ENCODE measurements at places on chromosomes 11 and 22. TPM values are rescaled to one million over a fixed set of nuclear protein-coding genes. Genes with fewer than 3 reads are reported as not detected.

Gene P2RY2
- total RNA-seq = 10.7 TPM

Gene NAALAD2
- not detected for total RNA-seq

Gene CD3G
- total RNA-seq = not detected

Gene NCR3LG1
- total RNA-seq = 2.0 TPM

Gene GGT5
- total RNA-seq = 3.7 TPM

Gene ART1
- total RNA-seq = not detected

Gene THYN1
- 20.9 TPM for total RNA-seq

Gene GTSE1
- total RNA-seq = 32.0 TPM

Gene TRIM66
- 1.7 TPM for total RNA-seq

Gene DDX25
- not detected for total RNA-seq

Gene VPREB1
- total RNA-seq = not detected

Gene HPX
- 0.83 TPM for total RNA-seq

Gene DHCR7
- total RNA-seq = 39.3 TPM

Gene CENATAC
- 13.8 TPM for total RNA-seq

Gene GGTLC3
- not detected for total RNA-seq

Gene C11orf97
- not detected for total RNA-seq

Gene UEVLD
- 22.7 TPM for total RNA-seq

Gene PATE4
- total RNA-seq = not detected

Gene PHOX2A
- total RNA-seq = not detected

Gene GLYAT
- not detected for total RNA-seq

Gene TRPM5
- total RNA-seq = not detected

Gene CASP5
- not detected for total RNA-seq

Gene SDHAF2
- total RNA-seq = 37.5 TPM

Gene MS4A4E
- total RNA-seq = not detected

Gene MACROD1
- total RNA-seq = 13.3 TPM

Gene MAJIN
- total RNA-seq = not detected

Gene MMP11
- 0.32 TPM for total RNA-seq

Gene PGA5
- not detected for total RNA-seq

Gene IL17REL
- 0.06 TPM for total RNA-seq

Gene HIRA
- total RNA-seq = 22.3 TPM

Gene RCOR2
- total RNA-seq = 0.64 TPM

Gene CECR2
- 0.11 TPM for total RNA-seq

Gene CCDC85B
- total RNA-seq = 20.0 TPM

Gene CHRM4
- total RNA-seq = 0.40 TPM

Gene GAL3ST1
- 9.3 TPM for total RNA-seq

Gene SYT12
- total RNA-seq = 13.3 TPM

Gene YAP1
- 53.8 TPM for total RNA-seq

Gene CACNA1I
- 0.02 TPM for total RNA-seq

Gene ZNF215
- total RNA-seq = 1.2 TPM

Gene CSNK2A3
- 1.9 TPM for total RNA-seq

Gene NXPE2
- not detected for total RNA-seq

Gene GP1BB
- total RNA-seq = 1.2 TPM

Gene RTN4R
- total RNA-seq = 10.0 TPM

Gene FOLR1
- total RNA-seq = not detected

Gene DCPS
- total RNA-seq = 17.9 TPM

Gene LAYN
- 4.3 TPM for total RNA-seq

Gene SAA4
- total RNA-seq = not detected

Gene PRODH
- 1.4 TPM for total RNA-seq

Gene SLC22A6
- not detected for total RNA-seq

Gene SMIM35
- total RNA-seq = not detected

Gene RASGRP2
- total RNA-seq = 0.88 TPM

Gene SCUBE1
- total RNA-seq = 0.15 TPM

Gene POLR3H
- total RNA-seq = 44.0 TPM

Gene IFITM10
- total RNA-seq = 1.6 TPM

Gene MGAT3
- total RNA-seq = 0.20 TPM

Gene KRTAP5-8
- not detected for total RNA-seq

Gene GAB4
- total RNA-seq = not detected

Gene OR5P2
- not detected for total RNA-seq

Measured in A549 treated with ZK216348 at 1 μM for 4 hours (cell line).